ENCODE measurements at places on chromosomes 4 and X.

DNA sequence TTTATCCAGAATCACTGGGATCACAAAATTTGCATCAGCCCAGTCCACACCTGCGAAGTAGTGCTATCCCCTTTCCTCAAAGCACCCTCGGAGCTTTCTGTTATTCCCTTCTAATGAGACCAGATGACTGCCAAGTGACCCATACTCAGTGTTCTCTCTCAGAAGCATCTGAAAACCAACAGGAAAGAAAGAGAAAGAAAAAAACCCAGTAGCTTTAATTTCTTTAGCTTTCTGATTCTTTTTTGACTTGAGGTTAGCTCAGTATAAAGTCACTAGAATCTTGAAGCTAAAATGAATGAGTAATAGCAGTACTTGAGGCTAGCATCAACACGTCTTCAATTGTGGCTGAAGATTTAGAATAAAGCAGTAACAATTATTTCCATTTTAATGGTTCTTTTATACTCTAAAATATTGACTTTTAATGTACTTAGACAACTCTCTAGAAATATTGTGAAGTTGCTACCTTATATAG, 124.4 kb downstream of the ANK2 start:
- DNase-seq: no peak

GRCh38 chr4:153154007-153154975, 50.0 kb upstream of the TRIM2 start:
- no peak for DNase-seq

GRCh38 chr4:147760695-147761094, 28.8 kb downstream of the ARHGAP10 start:
- DNase-seq: no peak

GRCh38 chr4:150072906-150073714, 5.1 kb upstream of the DCLK2 start:
- DNase-seq: no peak

- no peak for DNase-seq
These were observed 67.0 kb downstream of the FAM13A start for GRCh38 chr4:88989990-88990389.

DNA sequence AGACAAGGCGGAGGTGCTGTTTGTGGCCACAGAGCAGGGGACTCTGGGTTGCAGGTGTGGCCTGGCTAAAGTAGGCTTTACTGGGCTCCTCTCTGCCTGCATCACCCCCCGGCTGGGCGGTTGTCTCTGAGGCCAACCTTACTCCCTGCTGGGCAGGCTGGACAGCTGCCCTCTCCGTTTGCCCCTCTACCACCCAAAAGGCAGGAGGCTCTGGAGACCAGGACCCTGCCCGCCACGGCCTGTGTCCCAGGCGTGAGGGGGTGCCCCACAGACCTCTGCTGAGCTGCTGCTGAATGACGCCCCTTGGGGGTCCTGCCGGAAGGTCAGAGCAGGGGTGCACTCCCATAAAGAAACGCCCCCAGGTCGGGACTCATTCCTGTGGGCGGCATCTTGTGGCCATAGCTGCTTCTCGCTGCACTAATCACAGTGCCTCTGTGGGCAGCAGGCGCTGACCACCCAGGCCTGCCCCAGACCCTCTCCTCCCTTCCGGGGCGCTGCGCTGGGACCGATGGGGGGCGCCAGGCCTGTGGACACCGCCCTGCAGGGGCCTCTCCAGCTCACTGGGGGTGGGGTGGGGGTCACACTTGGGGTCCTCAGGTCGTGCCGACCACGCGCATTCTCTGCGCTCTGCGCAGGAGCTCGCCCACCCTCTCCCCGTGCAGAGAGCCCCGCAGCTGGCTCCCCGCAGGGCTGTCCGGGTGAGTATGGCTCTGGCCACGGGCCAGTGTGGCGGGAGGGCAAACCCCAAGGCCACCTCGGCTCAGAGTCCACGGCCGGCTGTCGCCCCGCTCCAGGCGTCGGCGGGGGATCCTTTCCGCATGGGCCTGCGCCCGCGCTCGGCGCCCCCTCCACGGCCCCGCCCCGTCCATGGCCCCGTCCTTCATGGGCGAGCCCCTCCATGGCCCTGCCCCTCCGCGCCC, 920 bp downstream of the HTT-AS start:
- DNase-seq: no peak

DNA sequence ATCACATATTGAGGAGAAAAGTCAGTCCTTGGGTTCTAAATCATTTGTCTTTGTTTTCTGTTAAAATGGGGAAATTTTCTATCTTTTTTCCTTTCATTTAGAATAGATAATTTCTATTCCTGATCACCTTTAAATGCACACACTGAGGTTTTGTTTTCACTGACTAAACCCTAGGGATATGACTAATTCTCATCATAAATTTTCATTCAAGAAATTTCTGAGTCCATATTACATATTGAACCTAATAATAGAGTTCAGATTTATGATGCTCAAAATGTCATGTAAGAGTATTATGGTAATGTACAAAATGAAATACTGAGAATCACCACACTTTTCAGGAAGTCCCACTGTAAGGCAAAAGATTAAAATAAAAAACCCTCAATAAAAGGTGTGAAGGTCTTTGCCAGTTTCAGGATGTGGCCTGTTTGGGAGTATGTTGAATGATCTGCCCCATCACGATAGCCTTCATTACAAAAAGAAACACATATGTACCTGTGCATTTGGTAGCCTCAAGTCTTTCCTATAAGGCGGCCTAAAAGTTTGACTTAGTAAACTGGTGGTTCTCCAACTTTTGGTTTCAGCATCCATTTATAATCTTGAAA, 49.4 kb downstream of the LEF1 start:
- no peak for DNase-seq

- no peak for DNase-seq
These were observed 536 bp upstream of the CTSO start for GRCh38 chr4:155954118-155954685.

GRCh38 chr4:89000844-89001360, 56.1 kb downstream of the FAM13A start:
- no peak for DNase-seq

- DNase-seq: no peak
These were observed 932.1 kb upstream of the SLIT2 start for GRCh38 chr4:19319607-19320006.

DNA sequence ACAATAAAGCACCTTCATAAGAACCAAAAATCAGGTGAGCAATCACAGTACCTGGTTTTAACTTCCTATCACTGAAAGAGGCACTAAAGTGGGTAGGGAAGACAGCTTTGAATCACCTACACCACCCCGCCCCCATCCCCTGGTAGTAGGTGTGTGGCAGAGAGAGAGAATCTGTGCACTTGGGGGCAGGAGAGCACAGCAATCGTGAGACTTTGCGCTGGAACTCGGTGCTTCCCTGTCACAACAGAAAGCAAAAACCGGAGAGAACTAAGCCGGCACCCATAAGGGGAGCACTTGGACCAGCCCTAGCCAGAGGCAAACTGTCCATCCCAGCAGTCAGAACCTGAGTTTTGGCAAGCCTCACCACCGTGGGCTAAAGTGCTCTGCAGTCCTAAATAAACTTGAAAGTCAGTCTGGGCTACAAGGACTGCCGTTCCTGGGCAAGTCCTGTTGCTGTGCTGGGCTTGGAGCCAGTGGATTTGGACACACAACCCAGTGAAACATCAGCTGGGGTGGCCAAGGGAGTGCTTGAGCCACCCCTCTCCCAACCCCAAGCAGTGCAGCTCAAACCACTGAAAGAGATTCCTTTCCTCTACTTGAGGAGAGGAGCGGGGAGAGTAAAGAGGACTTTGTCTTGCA, 32.1 kb downstream of the NDUFB11 start:
- DNase-seq: no peak

GRCh38 chr4:15917297-15917696, 21.2 kb downstream of the FGFBP1 start:
- no peak for DNase-seq

DNA sequence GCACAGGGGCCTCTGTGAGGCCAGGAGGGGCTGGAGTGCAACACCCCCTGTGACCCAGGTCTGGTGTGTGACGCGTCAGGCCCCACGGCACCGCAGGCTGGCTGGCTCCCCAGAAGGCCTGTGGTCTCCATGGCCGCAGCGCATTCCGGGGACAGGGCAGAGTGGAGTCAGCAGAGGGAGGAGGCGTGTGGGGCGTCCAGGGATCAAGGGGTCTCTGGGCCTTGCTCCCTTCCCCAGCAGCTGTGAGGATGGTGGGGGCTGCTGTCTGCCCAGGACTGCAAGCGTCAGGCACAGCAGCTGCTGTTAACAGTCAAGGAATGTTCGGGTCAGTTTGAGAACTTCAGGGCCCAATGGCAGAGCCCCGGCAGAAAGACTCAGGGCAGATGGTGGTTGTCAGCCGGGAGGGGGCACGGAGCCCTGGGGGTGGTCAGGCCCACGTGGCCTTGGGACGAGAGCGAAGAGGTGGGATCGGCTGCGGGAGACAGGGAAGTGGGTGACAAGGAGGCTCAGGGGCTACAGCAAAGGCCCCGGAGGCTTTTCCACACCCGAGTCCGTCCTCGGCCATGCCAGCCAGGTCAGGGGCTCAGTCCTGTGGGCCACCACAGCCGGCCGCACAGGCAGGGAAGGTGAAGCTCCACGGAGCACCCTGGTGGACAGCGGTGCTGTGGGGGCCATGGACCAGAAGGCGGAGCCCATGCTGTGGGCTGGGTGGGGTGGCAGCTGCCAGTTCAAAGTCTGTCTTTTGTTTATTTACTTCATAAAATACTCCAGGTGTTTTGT, 18.3 kb downstream of the PCGF3 start:
- no peak for DNase-seq

DNA sequence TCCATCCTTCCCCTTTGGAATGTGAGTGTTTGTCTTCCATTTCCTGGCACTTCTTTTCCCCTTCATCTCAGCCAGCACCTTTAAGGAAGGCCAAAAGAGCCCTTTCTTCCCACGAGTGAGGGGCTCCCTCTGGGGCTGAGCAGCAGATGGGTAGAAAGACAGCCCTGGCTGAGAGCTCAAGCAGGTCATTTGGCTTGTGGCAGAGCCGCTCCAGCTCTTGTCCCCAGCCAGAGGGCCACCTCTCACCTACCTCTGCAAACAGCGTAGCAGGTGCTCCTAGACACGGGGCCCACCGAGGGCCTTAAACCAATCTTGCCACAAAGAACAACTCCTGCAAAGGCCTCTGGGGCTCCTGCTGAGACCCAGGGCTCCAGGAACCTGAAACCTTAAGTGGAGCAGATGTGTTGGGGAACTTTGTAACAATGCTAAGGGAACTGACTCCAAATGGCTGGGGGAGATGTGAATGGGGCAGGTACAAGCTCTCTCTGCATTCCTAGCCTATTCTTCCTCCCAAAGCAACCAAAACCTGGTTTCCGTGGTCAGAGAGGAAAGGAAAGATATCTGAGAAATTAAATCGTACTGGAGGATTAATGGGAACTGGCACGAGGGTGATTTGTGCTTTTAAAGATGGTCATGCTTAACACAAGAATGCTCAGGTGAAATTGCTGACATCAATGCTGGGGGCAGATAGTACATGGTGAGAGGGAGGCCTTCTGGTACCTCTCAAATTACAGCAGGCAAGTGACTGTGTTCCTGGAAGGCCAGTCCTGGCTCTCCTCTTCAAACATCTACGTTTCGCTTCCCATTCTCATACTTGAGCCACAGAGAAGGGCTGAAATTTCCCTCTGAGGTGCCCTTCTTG, 27.0 kb downstream of the TFDP3 start:
- no peak for DNase-seq

DNA sequence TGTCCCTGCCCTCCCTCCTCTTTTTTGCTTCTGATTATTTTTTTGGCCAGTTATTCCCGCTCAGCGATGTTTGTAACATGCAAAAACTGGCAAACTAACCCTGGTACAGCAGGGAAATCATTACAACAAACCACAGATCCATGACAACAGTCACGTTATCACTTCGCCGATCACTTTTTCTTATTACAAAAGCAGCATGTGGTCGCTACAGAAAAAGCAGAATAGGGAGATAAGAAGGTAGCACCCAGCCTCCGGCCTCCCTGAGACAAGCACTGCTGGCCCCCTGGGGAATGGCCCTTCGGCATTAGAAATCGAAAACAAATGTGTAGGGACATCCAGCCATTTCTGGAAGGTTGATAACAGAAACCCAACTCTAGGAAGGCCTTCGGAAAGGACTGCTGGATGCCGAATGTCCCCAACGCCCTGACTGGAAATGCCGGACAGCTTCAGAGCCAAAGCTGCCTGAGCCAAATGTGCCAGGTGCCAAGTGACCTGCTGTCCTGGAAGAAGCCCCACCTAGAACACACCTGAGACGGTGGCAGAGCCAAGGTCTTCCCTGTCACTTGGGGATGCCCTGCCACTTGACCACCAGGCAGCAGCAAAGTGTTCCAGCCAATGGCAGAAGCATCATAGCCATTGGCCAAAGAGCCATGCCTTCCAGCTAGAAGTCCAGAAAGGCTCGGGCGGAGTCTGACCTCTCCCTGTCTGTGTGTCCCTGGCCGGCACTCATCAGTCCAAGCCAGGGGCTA, 2.9 kb downstream of the IDH3G start:
- DNase-seq: no peak

Measured in activated T-cell treated with anti-CD3 and anti-CD28 coated beads, Interleukin-2, amount 50 U/mL, for 24 hours (primary cell).